Ovary (tissue), 10 donors: ENCODE measurements at places on chromosomes 11 and 22. TPM values are rescaled to one million over a fixed set of nuclear protein-coding genes. Genes with fewer than 3 reads are reported as not detected.

GRCh38 chr11:110092111-110092514 is 1.1 kb upstream of the ZC3H12C start:
- peaks cover 2% of the 10 kb centered on the region for H3K4me1 ChIP-seq
- peak overlapping the region; percentile 99 for H3K27ac ChIP-seq
- H3K36me3 ChIP-seq, result no peaks in the 10 kb centered on the region
- peak overlapping the region; percentile 86 for H3K4me3 ChIP-seq

DNA sequence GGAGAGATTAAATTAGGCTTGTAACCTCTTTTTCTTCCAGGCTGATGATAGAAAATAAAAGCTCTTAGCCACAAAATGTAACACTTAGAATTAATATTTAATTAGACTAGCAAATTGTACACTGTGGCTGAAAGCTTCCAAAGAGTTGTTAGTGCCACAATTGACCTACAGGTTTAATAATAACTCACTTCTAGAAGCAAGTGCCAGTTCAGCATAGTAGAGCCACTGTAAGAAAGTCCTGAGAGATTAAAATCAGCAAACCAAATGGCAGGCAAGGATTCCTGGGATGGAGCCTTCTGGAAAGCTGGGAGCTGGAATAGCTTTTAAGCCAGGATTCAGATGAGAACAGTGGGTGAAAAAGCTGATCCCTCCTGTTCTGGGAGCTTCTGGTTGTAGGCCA is 131.0 kb downstream of the ELP4 start:
- no peak overlapping the region for H3K27ac ChIP-seq
- no peaks in the 10 kb centered on the region for H3K4me1 ChIP-seq
- no peaks in the 10 kb centered on the region for H3K27me3 ChIP-seq

The APOA4 gene
- not detected for total RNA-seq

DNA sequence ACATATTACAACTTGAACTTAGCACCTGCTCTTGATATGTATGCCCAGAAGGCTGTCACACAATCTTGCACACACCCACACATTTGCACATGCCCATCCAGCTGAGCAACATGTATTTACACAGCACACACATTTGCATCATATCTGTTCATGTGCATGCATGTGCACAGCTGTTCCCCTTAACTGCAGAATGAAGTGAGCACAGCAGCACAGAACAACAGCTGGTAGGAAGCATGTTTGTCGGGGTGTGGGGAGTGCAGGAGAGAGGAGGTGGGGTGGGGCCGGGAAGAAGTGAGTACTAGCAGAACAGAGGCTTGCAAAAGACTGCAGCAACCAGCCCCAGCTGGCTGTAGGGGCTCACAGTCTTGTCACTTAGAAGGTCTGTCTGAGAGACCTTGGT is 296.5 kb downstream of the KIRREL3 start:
- no peaks in the 10 kb centered on the region for H3K4me1 ChIP-seq
- H3K27ac ChIP-seq, result no peak overlapping the region
- no peaks in the 10 kb centered on the region for H3K27me3 ChIP-seq
- no peak for DNase-seq
- H3K4me3 ChIP-seq, result no peak overlapping the region

The DEPDC7 gene
- 3.2 TPM for total RNA-seq

DNA sequence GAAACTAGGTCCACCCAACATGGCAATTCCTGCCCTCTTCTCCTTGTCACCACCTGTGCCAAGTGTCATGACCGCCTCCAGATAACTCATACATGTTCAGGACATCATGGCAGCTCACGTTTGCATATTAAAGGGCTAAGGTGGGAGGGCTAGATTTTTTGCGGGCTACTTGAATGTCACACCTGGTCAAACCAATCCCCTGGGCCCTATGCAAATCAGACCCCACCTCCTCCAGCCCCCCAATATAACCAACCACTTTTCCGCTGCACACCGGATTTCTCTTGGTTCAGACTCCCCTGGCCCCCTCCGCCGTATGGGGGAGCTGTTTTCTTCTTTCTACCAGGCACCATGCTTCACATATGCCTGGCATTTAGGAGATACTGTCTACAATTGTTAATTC is 12.6 kb downstream of the UPB1 start:
- no peak overlapping the region for H3K4me3 ChIP-seq
- no peak for DNase-seq
- H3K27ac ChIP-seq, result no peak overlapping the region

GRCh38 chr11:12143461-12144258 is 33.3 kb downstream of the MICAL2 start:
- no peak overlapping the region for H3K4me3 ChIP-seq
- DNase-seq, result no peak
- peak overlapping the region; percentile 65 for H3K27ac ChIP-seq
- H3K4me1 ChIP-seq, result peaks cover 35% of the 10 kb centered on the region

DNA sequence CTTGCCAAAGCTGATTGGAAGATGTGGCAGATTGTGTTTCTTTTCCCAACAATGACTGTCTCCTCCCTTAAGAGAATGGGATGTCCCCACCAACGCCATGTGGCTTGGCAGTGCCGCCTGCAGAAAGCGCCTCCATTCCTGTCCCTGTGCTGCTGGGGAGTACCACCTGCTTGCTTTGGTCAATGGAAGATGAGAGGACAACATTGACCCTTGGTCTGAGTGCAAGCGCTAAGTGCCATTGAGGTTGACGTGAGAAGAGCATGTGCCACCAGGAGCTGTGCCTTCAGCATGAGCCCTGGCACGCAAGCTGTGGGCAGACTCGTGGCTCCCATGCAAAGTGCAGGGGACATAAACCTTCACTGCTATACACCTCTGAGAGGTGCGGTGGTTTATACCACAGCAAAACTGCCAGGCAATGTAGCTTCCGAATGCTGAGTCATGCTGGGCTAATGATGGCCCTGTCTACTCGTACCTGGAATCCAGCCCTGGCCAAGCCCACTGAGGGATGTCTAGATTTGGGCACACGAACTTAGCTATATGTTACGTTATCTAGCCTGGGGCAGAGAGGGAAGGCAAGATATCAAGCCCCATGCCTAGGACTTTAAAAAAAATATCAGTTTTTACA is 41.9 kb downstream of the MYEOV start:
- H3K27ac ChIP-seq, result no peak overlapping the region
- no peaks in the 10 kb centered on the region for H3K36me3 ChIP-seq

GRCh38 chr11:67382276-67383136 is 9.1 kb upstream of the CLCF1 start:
- H3K4me3 ChIP-seq, result no peak overlapping the region
- H3K36me3 ChIP-seq, result no peaks in the 10 kb centered on the region
- peak; percentile 86 for DNase-seq

- no peak for DNase-seq
- H3K27me3 ChIP-seq, result no peaks in the 10 kb centered on the region
- no peaks in the 10 kb centered on the region for H3K36me3 ChIP-seq
- no peak overlapping the region for H3K27ac ChIP-seq
Observed at GRCh38 chr11:104332110-104332509, 168.2 kb upstream of the PDGFD start.

DNA sequence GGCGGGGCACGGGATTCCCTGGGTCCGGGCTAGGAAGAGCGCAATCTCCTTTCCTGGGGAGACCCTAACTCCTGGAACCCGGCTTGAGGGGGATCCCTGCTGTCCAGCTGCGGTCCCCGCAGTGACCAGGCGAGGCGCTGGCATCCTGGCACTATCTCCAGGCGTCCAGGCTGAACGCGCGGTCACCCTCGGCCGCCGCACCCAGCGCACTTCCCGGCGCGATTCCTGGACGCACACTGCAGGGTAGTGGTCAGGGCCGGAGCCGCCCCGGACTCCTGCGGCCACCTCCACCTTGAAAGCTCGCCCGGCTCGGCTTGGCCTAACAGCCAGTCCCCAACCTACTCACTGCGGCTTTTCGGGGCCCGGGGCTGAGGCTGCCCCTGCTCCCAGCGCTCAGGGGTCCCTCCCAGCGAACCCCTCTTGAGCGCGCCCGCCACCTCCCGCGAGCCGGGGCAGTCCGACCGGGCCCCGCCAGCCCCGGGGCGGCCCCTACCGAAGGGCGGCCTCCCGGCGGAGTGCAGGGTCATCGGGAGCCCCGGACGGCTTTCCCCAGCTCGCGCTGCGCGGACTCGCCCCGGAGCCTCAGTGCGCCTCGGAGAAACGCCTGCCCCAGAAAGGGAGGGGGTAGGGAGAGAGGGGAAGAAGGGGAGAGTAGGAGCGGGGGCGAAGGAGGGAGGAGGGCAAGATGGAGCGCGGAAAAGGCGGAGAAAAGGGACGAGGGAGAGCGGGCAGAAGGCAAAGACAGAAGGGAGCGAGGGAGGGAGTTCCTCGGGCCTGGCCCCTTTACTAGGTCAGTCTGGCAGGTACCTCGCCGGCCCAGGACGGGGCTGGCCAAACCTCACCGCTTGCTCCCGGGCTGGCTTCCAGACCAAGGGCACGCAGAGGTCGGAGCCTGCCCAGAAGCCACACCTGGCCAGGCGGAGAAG is 1.0 kb downstream of the POU2AF3 start:
- H3K36me3 ChIP-seq, result no peaks in the 10 kb centered on the region
- peak overlapping the region; percentile 80 for H3K27ac ChIP-seq
- H3K4me3 ChIP-seq, result peak overlapping the region; percentile 58
- no peaks in the 10 kb centered on the region for H3K27me3 ChIP-seq

GRCh38 chr11:63572026-63572688 is 9.0 kb upstream of the PLAAT2 start:
- no peaks in the 10 kb centered on the region for H3K36me3 ChIP-seq
- DNase-seq, result no peak
- H3K27ac ChIP-seq, result no peak overlapping the region
- H3K4me1 ChIP-seq, result peaks cover 18% of the 10 kb centered on the region
- no peak overlapping the region for H3K4me3 ChIP-seq

The SCGB1D2 gene
- not detected for total RNA-seq

The NRIP3 gene
- 1.2 TPM for total RNA-seq

DNA sequence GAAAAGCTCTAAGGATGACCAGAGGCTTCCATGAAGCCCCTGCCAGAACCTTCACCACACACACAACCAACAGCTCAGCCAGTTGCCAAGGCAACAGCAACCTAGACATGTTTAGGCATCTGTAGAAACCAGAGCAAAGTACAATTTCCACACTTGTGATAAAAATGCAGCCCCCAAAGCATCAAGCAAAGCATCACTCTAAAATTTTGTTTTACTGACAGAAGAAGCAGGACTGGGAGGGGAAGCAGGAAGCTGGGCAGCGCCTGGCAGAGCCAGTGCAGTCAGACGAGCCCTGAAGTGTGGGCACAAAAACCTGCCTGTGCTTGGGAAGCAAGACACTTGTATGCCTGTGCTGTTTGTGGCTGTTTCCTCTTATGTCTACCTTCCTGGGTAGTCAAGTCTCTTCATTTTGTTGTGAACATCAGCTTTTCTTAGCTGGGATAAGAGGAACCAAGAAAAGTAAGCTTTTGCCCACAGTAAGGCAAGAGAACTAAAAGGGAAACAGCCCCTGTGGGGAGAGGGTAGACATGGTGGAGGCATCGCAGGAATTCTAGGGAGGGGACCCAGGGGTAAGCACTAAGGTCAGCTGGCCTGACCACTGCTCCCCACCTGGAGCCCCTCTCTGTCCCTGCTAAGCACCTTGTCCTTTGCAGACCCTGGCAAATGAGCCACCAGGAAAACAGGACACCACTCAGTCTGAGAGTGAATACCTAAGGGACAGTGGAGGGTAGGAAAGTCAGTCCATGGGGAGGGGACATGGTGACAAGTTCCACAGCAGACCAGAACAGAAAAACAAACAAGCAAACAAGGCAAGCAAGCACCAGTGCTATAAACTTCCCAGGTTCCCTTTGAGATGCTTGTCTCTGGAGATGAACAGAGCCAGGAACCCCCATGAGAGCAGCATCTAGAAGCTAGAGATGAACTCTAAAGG is 13.4 kb downstream of the PACSIN2 start:
- DNase-seq, result no peak
- H3K4me3 ChIP-seq, result no peak overlapping the region
- H3K4me1 ChIP-seq, result peaks cover 29% of the 10 kb centered on the region
- H3K36me3 ChIP-seq, result no peaks in the 10 kb centered on the region
- no peaks in the 10 kb centered on the region for H3K27me3 ChIP-seq

GRCh38 chr11:70700871-70701270 is 302.5 kb downstream of the CTTN start:
- no peaks in the 10 kb centered on the region for H3K4me1 ChIP-seq
- no peak overlapping the region for H3K4me3 ChIP-seq
- DNase-seq, result no peak

The ELF5 gene
- not detected for total RNA-seq

GRCh38 chr11:18615628-18616392 is 16.2 kb downstream of the MISFA start:
- peaks cover 1% of the 10 kb centered on the region for H3K4me1 ChIP-seq
- no peak for DNase-seq
- H3K27me3 ChIP-seq, result no peaks in the 10 kb centered on the region
- H3K27ac ChIP-seq, result no peak overlapping the region

The CLDN5 gene
- total RNA-seq, result 62.7 TPM

The DLG2 gene
- total RNA-seq, result 13.6 TPM

- DNase-seq, result no peak
- H3K36me3 ChIP-seq, result no peaks in the 10 kb centered on the region
Observed at GRCh38 chr22:43921370-43921769, 2.2 kb upstream of the PNPLA3 start.

The RFPL2 gene
- total RNA-seq, result not detected
